Left ventricle myocardium superior (tissue), 1 donor: ENCODE measurements at places on chromosomes 13 and 19. TPM values are rescaled to one million over a fixed set of nuclear protein-coding genes. Genes with fewer than 3 reads are reported as not detected.
A peak's percentile ranks its signal among the peaks of the same experiment; 100 is the strongest.

CLEC17A gene
- total RNA-seq: not detected

GRCh38 chr19:9456018-9456689, 20.8 kb upstream of the ZNF266 start:
- no peak for DNase-seq

GRCh38 chr19:40617961-40618360, 16.8 kb downstream of the LTBP4 start:
- DNase-seq: no peak

PSPN gene
- 1.2 TPM for total RNA-seq

GRCh38 chr19:39407660-39408391, 1.2 kb downstream of the ZFP36 start:
- DNase-seq: peak; percentile 69

DNA sequence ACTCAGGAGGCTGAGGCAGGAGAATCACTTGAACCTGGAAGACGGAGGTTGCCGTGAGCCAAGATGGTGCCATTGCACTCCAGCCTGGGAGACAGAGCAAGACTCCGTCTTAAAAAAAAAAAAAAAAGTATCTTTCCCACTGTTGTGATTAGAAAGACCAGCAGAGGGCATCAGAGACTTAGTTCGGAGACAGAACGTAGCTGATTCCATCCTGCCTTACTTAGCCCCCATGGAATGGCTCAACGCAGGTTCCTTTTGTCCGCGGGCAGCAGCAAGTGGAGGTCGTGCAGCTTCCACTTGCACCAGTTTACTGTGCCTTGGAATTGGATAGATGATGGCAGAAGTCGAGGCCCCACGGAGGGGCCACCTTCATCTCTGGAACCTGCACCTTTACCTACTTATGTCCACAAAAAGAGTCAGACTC, 8.1 kb downstream of the TIMM29 start:
- DNase-seq: no peak

CD33 gene
- 4.4 TPM for total RNA-seq

FOXO1 gene
- 14.7 TPM for total RNA-seq

- DNase-seq: no peak
These were observed 22.7 kb upstream of the POP4 start for GRCh38 chr19:29583196-29583999.

DNA sequence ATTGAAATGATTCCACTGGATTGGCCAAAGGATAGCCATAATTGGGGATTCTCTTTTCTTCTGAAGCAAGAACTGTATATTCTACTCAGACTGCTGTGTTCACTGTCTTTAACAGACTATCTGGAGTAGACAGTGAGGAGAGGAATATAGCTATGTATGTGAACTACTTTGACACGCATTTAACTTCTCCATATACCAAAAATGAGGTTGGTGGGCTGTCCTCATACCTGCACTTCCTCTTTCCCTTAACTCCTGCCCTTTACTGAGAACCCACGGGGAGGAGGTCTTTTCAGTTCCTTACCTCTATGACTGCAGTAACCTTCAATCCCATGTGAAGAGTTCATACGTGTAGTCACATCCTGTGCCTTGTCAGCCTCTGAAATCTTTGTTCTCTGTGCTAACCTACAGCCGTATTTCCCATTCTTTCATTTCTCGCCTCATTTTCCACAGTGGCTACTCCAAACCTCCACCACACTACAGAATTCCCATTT, 305.8 kb downstream of the MTUS2 start:
- no peak for DNase-seq

DNA sequence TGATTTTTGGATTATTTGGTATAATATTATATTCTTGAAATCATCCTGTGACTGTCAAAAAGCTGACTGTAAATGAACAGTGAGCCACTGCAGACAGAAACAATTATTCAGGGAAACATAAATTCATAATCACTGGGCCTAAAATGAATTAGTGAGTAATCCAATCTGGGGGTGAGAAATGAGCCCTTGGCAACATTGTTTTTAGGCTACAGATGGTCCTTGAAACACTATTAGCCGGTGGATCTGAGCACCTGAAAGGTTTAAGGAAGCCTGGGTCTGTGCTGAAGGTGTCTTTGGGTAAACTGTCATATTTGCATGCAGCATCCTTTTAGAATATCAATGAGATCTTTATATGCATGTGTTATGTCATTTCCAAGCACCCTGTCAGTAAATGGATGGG, 290.7 kb downstream of the ATP8A2 start:
- no peak for DNase-seq

GRCh38 chr13:37944869-37945442, 75.4 kb upstream of the TRPC4 start:
- DNase-seq: no peak

ANO8 gene
- 11.7 TPM for total RNA-seq

BRME1 gene
- 0.72 TPM for total RNA-seq

- DNase-seq: no peak
These were observed 12.1 kb downstream of the SERTM1 start for GRCh38 chr13:36685927-36686326.

THAP8 gene
- total RNA-seq: 4.0 TPM

DNA sequence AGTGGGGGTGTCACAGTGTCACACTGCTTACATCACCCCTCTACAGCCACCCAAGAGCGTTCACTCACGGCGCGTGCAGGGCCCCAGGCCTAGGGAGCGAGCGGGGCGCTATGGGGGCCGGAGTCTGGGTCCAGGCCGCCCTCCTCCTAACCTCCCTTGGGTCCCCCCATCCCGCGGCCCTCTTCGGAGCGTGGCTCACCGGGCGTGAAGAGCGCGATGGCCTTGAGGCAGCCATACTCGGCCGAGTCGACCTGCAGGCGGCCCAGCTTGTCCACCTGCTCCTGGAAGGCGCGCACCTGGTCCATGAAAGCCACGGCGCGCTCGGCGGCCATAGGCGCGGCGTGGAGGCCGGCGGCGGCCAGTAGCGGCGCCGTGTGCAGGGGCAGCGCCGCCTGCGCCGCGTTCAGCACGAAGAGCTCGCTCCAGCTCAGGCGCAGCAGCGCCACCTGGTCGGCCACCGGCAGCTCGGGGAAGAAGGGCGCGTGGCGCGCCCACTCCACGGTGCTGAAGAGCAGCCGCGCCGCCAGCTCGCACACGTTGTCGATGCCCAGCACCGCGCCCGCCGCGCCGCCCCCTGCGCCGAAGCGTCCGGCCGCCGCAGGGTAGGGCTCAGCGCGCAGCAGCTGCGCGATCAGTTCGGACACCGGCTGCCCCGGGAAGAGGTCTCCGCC, 9.4 kb downstream of the OCEL1 start:
- DNase-seq: peak; percentile 88

DNA sequence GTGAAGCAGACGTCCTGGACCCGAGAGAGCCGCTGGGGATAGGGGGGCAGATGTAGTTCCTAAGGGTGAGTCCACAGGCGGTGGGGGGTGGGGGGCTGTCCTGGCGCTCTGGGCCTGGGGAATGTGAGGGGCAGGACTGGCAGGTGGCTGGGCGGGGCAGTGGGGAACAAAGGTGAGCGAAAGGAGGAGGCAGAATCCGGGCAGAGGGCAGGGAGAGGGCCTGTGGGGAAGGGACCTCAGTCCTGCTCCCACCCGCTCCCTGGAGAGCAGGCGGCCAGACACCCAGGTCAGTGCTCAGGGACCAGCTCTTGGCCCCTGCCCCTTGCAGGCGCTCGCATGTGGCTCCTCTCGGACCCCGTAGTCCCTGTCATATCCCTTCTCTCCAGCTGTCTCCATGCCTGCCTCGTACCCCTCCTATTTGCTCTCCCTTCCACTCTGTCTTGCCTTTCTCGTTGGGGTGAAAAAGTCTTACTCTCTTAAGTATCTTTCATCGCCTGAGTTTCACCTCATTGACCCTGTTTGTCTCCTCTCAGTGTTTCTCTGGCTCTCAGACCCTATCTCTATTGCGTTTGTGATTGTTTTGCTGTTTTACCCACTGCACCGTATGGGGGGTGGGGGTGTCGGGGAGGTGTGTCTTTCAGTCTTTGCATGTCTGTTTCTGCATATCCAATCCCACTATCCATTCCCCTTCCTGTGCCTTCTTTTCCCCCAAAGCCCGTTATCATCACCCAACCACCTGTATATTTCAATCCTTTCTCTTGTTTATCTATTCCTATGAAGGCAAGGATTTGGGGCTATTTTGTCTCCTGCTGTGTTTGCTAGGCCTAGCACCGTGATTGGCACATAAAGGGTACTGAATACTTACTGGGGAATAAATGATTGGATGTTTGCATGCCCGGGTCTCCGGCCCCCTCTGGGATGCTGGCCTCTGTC, 5.8 kb downstream of the SPHK2 start:
- DNase-seq: no peak

ZNF841 gene
- 8.0 TPM for total RNA-seq

KLF12 gene
- total RNA-seq: 17.4 TPM

DNA sequence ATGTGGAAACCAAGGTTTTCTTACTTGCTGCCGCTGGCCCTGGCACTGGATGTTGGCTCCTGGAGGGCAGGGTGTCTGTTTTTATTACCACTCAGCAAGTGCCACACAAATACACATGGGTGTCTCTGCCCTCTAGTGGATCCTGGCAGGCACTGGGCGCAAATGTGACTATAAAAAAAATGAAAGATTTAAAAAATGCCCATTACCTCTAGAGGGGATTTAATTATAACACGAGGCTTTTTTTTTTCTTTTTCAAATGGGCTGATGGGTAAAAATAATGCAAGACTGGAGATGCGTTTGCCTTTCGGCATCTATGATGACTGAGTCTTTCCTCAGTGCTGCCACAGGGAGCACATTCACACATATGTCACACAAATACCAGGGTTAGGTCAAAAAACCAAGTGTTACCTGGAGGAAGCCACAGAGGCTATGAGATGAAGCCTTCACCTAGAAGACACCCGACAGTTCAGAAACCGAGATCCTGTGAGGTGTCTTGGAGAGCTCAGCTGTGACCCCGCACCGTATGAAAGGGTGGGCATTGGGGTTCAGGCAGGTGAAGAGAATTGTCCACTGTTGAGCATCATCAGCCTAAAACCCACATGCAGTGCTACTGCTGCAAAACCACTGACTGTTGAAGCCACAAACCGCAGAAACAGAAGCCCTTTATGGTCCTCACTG, 25.7 kb downstream of the CHAMP1 start:
- DNase-seq: peak; percentile 42

GJB2 gene
- total RNA-seq: 0.42 TPM
